ENCODE measurements at places on chromosomes 16 and 17. TPM values are rescaled to one million over a fixed set of nuclear protein-coding genes. Genes with fewer than 3 reads are reported as not detected.

The CDK5R1 gene
- 1.9 TPM for total RNA-seq

The CYTH1 gene
- 262 TPM for total RNA-seq

GRCh38 chr17:50570528-50570927 lies 10.0 kb downstream of the CACNA1G start:
- H3K4me1 ChIP-seq = no peaks in the 10 kb centered on the region
- H3K27me3 ChIP-seq = no peaks in the 10 kb centered on the region
- DNase-seq = no peak
- H3K4me3 ChIP-seq = no peak overlapping the region

GRCh38 chr16:27483624-27484023 lies 66.1 kb downstream of the GTF3C1 start:
- H3K36me3 ChIP-seq = peaks cover 98% of the 10 kb centered on the region
- H3K4me1 ChIP-seq = no peaks in the 10 kb centered on the region
- H3K27me3 ChIP-seq = no peaks in the 10 kb centered on the region
- H3K27ac ChIP-seq = no peak overlapping the region
- DNase-seq = no peak
- no peak overlapping the region for H3K4me3 ChIP-seq

The HSD17B1 gene
- total RNA-seq = 0.94 TPM

The ORC6 gene
- total RNA-seq = 5.7 TPM

- peak overlapping the region; percentile 78 for H3K4me3 ChIP-seq
- no peaks in the 10 kb centered on the region for H3K4me1 ChIP-seq
- H3K27ac ChIP-seq = peak overlapping the region; percentile 87
- peaks cover 37% of the 10 kb centered on the region for H3K36me3 ChIP-seq
- DNase-seq = no peak
- no peaks in the 10 kb centered on the region for H3K27me3 ChIP-seq
These were observed 534 bp downstream of the ARL2BP start for GRCh38 chr16:57245472-57246113.

The SLC2A4 gene
- total RNA-seq = 4.8 TPM

The KCNJ2 gene
- total RNA-seq = 2.9 TPM

DNA sequence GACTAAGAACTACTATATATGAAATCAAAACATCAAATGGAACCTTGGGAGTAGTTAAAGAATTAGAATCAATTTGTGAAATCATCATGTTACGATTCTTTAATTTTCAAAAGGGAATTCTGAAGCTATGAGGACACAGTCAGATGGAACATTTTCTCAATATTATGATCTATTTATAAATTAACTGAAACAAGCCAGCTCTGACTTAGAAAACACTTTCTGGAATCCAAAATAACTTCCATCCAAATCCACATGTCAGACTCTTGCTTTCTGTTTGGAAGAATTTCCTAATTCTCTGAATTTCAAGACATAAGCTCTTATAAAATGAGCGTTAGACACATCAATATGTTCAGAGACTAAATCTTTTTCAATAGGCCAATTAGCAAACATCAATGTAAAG lies 737.7 kb upstream of the SOX9 start:
- no peaks in the 10 kb centered on the region for H3K36me3 ChIP-seq
- no peak overlapping the region for H3K4me3 ChIP-seq
- no peak for DNase-seq
- no peaks in the 10 kb centered on the region for H3K4me1 ChIP-seq

The FOXN1 gene
- total RNA-seq = not detected

The CCL3 gene
- 5.8 TPM for total RNA-seq

DNA sequence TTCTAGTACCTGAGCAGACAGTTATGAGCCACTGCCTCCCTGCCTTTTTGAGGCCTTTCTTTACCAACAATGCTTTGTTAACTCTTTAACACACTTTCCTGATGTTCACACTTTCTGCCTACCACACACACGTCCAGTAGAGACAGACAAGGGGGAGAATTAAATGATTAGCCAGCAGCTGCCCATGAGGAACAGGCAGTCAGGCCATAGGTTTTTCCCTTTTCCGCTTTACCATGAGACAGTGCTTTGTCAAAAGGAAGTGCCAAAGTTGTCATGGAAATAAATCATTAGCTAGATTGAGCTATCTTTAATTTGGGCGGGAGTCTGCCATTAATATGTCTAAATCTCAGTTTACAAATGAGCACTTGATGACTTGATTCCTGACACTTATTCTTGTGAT lies 102.1 kb downstream of the PITPNC1 start:
- no peaks in the 10 kb centered on the region for H3K36me3 ChIP-seq
- no peak overlapping the region for H3K4me3 ChIP-seq
- H3K27ac ChIP-seq = no peak overlapping the region
- H3K4me1 ChIP-seq = no peaks in the 10 kb centered on the region
- DNase-seq = no peak

DNA sequence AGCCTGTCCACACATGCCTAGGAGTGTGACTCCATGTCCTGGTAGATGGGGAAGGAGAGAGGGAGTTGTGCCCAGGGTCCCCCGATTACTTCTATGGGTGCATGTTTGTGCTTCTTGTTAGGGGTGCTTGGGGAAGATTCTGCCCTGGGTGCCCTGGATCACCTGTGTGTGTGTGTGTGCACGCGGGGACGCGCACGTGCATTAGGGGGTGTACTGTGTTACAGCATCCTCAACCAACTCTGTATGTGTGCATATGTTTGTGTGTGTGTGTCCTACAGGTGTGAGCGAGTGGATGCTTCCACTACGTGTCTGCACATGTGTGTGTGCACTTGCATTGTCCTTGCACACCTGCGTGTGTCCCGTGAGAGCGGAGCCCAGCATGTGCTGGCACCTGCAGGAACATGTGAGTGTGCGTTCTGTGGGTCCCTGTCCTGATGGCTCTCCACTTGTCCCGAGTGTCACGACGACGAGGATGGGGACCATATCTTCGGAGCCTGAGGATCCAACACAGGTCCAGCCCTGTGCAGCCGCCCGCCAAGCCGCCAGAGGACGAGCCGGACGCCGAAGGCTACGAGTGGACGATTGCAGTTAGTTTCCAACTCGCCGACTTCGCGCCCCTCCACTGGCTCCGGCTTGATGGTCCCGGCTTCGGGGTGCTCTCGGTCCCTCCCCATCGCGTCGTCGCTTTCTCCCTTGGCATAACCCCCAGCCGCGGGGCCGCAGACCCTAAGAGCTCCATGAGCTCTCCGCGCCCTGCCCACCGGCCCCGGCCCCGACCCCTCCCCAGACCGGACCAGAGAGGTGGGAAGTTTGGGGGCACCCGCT lies 6.0 kb upstream of the TBC1D3B start:
- H3K4me3 ChIP-seq = peak overlapping the region; percentile 53
- peak; percentile 49 for DNase-seq
- H3K27me3 ChIP-seq = no peaks in the 10 kb centered on the region
- H3K36me3 ChIP-seq = no peaks in the 10 kb centered on the region
- peak overlapping the region; percentile 79 for H3K27ac ChIP-seq

The SCGB1C2 gene
- not detected for total RNA-seq

- no peak for DNase-seq
- no peak overlapping the region for H3K27ac ChIP-seq
- H3K36me3 ChIP-seq = no peaks in the 10 kb centered on the region
- H3K4me3 ChIP-seq = no peak overlapping the region
- no peaks in the 10 kb centered on the region for H3K27me3 ChIP-seq
These were observed 15.0 kb downstream of the OR1F1 start for GRCh38 chr16:3202903-3203539.

GRCh38 chr17:83000738-83001137 lies 78.7 kb upstream of the METRNL start:
- no peaks in the 10 kb centered on the region for H3K4me1 ChIP-seq
- no peak for DNase-seq
- H3K27me3 ChIP-seq = no peaks in the 10 kb centered on the region
- no peaks in the 10 kb centered on the region for H3K36me3 ChIP-seq
- H3K4me3 ChIP-seq = no peak overlapping the region
- no peak overlapping the region for H3K27ac ChIP-seq

DNA sequence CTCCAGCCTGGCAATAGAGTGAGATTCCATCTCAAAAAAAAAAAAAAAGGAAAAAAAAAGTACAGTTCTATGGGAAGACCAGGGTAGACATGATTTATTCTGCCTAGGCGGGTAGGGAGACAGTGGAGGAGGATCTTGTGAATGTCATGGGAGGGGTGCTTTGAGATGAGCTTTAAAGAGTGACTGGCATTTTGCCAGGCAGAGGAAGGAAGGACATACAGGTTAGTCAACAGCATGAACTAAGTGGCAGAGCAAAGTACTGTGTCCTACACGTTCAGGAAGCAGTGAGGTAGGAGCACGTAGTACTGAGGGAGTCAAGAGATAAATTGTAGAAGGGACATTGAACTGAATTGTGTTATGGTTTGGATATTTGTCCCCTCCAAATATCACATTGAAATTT lies 451.5 kb downstream of the TOX3 start:
- no peak for DNase-seq
- no peaks in the 10 kb centered on the region for H3K36me3 ChIP-seq

The GNAO1 gene
- 7.0 TPM for total RNA-seq

DNA sequence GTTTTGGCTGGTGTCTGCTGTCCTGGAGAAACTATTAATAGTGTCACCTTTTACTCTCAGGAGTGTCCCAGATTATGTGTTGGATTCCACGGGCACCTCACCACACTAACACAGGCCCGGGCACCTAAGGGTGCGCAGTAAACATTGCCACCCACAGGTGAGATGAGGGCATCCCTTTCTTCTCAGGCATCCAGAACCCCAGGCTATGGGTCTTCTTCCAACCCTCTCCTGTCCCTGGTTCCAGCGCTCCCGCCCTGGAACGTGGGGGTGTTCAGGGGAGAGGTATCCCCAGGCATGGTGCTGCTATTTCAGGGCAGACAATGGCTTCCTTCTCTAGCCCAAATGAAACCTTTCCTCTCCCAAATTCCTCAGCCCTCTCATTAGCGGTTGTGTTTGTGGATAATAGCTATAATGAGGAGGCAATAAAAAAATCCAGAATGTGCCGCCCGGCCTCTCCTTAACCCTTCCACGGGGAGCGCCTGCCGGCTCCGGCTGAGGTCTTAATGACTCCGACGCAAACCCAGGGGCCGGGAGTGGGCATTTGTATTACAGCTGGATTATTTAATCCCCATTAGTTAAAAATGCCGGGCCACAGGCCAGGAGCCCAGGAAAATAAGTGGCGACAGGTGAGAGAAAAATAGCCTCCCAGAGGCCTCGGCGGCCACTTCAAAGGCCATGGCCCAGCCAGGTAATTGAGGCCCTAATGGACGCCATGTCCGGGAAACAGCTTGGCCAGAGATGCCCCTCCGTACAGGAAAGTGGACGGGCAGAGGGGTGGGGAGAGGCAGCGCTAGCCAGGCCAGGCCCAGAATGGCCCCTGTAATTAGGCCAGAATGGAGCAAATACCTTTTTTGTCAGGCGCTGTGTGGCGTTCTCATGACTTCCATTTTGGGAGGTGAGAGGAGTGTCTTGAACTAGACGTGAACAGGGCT lies 102.8 kb downstream of the IRX5 start:
- no peak overlapping the region for H3K4me3 ChIP-seq
- H3K27ac ChIP-seq = no peak overlapping the region
- no peaks in the 10 kb centered on the region for H3K36me3 ChIP-seq
- no peak for DNase-seq
- no peaks in the 10 kb centered on the region for H3K4me1 ChIP-seq

DNA sequence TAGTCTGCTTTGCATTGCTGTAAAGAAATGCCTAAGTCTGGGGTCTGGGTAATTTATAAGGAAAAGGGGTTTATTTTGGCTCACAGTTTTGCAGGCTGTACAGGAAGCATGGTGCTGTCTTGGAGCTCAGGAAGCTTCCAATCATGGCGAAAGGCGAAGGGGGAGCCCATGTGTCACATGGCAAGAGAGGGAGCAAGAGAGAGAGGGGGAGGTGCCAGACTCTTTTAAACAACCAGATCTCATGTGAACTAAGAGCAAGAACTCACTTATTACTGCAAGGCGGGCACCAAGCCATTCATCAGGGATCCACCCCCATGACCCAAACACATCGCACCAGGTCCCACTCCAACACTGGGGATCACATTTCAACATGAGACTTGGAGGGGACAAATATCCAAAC lies 148.2 kb upstream of the HS3ST2 start:
- no peak for DNase-seq
- no peaks in the 10 kb centered on the region for H3K27me3 ChIP-seq
- H3K4me3 ChIP-seq = no peak overlapping the region
- no peaks in the 10 kb centered on the region for H3K36me3 ChIP-seq
- no peak overlapping the region for H3K27ac ChIP-seq

The ALOX15B gene
- total RNA-seq = 1.7 TPM

The SOX15 gene
- 1.9 TPM for total RNA-seq

The ZNF205 gene
- total RNA-seq = 14.5 TPM

The TUBB3 gene
- 2.8 TPM for total RNA-seq

The ITGA2B gene
- total RNA-seq = not detected
